ENCODE measurements at places on chromosomes 7 and 10. TPM values are rescaled to one million over a fixed set of nuclear protein-coding genes. Genes with fewer than 3 reads are reported as not detected.

Gene HTR7
- total RNA-seq, result 15.3 TPM

Gene CFAP58
- 1.1 TPM for total RNA-seq

Gene ELMO1
- total RNA-seq, result not detected

Gene CYP3A4
- total RNA-seq, result not detected

Gene DGKI
- 1.4 TPM for total RNA-seq

Gene SUN1
- total RNA-seq, result 132 TPM

Gene MMRN2
- 1.5 TPM for total RNA-seq

Gene TAS2R5
- total RNA-seq, result 4.7 TPM

Gene IL6
- 22.0 TPM for total RNA-seq

DNA sequence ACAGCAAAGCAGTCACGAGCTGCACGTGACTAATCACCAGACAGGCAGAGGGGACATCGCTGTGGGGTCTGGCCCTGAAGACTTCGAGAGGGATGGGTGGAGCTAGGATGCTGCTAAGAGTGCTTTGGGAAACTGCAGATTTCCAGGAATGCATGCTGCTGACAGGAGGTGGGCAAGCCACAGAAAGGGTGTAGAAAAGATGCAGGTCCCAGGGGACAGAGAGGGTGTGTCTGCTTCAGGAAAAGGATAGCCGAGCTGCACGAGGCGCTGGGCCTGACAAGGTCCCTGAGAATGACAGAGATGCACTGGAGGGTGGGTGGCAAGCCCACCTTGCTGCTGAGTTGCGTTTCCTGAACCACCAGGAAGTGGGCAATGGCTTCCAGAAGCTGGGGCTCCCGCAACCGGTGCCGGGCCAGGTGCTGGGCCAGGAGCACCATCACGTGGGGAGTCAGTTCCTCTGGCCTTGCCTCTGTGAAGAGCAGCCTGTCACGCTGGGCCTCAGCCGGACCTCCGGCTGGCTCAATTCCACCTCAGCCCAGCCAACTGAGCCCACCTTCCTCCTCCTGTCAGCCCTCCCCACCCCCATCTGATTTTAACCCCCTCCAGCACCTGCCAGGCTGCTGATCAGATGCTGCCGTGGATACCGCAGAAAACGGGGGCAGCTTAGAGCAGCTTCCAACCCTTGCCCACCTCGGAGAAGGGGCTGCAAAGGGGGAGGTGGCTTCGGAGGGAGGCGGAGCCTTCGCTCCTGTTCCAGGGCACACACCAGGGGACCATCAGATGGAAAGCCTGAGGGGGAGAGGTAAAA, 2.2 kb downstream of the FASTK start:
- no peak for DNase-seq

DNA sequence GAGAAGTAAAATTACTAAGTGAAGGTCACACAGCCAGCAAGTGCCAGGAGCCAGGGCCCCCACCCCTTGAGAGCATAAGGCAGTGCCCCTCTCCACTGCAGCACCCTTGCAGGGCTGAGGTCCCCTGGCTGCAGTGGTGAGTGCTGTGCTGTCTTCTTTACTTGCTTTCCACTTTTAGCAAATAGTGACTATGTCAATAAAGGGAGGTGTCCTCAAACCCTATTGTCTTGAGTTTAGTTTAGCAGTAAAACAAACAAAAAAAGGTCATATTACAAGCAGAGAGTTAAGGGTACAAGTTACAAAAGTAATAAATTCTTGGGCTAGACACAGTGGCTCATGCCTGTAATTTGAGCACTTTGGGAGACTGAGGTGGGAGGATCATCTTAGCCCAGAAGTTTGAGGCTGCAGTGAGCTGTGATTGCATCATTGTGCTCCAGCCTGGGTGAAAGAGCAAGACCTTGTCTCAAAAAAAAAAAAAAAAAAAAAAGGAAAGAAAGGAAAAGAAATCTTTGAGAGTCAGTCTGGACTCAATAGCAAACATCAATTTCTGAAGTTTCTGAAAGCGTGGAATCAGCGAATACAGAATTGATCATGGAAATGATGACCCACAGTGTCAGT, 39.0 kb upstream of the KIF5B start:
- DNase-seq, result peak; percentile 56

DNA sequence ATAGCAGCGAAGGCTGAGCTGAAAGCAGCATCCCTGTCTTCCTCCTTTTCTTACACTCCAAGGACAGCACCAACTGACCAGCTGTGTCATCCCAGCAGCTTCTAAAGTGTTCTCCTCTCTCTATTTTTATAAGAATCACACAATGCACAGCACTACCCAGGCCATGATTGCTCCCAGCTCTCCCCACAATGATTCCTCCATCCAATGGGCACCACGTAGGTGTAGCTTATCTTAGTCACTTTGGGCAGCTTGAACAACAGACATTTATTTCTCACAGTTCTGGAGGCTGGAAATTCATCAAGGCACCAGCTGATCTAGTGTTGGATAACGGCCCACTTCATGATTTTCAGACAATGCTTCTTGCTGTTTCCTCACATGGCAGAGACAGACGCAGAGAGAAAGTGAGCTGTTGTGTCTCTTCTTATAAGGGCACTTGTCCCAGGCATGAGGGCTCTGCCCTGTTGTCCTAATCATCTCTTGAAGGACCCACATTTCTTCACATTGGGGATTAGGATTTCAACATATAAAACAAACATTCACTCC, 92.0 kb upstream of the CDC14C start:
- no peak for DNase-seq

- DNase-seq, result no peak
Observed at GRCh38 chr7:96052289-96052688, 269.6 kb downstream of the SLC25A13 start.

DNA sequence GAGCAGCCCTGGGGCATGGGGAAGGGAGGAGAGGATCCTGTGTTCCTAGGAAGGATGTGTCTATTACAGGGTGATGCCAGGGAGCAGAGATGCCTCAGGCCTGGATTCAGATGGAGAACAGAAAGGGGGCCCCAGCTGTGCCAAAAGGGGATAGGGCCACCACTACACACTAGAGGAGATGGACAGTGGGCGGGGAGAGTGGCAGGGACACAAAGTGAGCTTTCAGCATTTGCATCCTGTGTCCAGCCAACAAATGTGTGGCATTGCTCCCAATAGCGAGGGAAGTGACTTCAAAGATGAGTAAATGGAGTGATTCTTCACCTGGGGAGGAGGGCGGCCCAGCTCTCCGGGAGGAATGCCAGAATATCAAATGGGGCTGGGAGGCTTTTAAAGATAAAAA, 64.9 kb upstream of the WAPL start:
- DNase-seq, result no peak

- DNase-seq, result no peak
Observed at GRCh38 chr10:9390516-9390915, 1336.0 kb downstream of the GATA3 start.

DNA sequence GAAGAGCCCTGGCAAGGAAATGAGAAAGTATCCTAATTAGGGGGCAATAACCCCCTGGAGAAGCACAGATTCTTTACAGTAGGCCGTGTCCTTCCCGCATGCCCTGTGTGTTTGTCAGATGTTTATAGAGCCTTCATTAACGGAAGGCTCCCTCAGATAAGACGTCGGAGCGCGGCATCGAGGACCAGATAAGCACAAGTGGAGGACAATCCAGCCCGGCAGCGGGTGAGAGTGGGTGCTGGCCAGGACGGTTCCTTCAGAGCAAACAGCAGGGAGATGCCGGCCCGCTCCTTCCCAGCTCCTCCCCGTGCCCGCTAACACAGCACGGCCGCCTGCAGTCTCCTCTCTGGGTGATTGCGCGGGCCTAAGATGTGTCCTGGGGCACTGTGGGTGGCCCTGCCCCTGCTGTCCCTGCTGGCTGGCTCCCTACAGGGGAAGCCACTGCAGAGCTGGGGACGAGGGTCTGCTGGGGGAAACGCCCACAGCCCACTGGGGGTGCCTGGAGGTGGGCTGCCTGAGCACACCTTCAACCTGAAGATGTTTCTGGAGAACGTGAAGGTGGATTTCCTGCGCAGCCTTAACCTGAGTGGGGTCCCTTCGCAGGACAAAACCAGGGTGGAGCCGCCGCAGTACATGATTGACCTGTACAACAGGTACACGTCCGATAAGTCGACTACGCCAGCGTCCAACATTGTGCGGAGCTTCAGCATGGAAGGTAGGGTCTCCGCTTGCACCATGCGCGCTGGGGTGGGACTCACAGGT, at the start of gene GDF2:
Gene GDF2, plus strand, starts transcription at position 155 of the 762 bp plus-strand sequence. Its CDS starts 215 bp downstream, at position 370.
- DNase-seq, result no peak

GRCh38 chr10:103086261-103086660, 106.8 kb downstream of the NT5C2 start:
- DNase-seq, result no peak

DNA sequence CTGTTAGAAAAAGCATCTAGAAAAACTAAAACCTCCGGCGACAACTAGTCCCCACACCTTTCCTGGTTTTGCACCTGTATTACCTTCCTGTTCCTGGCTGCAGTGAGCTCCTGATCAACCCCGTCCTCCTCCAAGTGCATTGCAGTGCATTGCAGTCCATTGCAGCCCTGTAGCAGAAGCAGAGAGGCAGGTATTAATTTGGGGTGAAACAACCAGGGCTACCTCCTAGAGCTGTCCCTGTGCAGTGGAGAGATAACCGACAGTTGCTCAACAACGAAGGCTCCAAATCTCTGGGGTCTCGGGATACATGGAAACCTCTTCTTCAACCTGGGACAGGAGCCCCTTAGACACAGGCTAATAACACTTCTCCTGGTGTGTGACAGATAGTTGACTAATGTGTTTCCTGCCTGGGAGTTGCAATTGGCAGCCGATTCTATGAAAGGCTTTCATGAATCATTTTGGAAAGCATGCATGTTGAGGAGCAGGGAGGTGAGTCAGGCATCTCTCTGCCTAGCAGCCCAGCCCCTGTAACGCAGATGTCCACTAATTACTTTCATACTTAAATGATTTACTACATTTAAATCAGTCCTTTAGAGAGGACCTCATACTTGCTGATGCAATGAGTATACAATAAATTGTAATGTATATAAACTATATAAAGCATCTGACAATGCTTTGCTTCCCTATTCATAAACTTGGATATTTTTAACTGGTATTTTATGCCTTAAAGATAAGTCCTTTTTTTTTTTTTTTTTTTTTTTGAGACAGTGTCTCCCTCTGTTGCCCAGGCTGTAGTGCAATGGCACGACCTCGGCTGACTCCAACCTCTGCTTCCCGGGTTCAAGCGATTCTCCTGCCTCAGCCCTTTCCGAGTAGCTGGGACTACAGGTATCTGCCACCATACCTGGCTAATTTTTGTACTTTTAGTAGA, 59.0 kb downstream of the PRR15 start:
- peak; percentile 95 for DNase-seq

DNA sequence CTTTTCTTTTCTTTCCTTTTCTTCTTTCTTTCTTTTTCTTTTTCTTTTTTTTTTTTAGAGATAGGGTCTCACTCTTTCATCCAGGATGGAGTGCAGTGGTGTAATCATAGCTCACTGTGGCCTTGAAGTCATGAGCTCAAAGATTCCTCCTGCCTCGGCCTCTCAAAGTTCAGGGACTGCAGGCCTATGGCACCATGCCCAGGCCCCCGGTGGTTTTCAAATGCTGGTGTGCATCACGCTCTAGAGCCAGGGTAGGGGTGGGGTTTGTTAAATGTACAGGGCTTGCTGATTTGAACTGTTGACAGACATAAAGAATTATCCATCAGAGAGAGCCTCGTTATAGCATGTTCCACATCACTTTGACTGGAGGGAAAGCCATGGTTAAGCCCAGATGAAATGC, 5.8 kb downstream of the MINDY4 start:
- no peak for DNase-seq

- no peak for DNase-seq
Observed at GRCh38 chr10:70343712-70344111, 38.7 kb downstream of the LRRC20 start.

GRCh38 chr7:71145906-71146901, 14.3 kb downstream of the GALNT17 start:
- DNase-seq, result no peak

DNA sequence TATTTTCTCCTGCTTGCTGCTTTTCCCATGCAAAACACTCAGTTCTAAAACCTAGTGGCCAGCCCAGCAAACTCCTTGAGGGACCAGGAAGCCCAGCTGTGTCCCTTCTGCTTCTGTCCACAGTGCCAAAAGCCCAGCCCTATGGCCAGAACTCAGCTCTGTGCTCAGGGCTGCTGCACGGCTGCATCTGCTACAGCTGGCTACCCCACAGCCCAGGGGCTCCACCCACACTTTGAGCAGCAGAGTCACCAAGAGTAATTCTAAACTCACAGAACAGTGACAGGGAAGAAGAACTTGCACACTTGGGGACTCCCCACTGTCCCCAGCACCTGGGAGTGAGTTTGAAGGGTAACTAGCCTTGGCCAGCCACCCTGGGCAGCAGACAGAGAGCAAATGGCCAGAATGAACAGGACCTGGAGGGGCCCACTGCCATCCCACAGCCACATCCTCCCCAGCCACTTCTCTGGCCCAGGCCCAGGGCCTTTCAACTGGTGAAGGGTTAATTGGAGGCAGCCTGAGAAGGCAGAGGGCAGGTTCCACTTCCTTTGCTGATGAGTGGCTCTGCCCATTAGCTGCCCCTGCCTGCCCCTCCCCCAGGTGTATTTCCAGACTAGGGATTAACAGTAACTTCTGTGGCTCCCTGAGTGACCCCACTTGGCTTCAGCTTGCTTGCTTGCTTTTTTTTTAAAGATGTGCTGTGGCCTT, 28.1 kb upstream of the TRIM8 start:
- no peak for DNase-seq

DNA sequence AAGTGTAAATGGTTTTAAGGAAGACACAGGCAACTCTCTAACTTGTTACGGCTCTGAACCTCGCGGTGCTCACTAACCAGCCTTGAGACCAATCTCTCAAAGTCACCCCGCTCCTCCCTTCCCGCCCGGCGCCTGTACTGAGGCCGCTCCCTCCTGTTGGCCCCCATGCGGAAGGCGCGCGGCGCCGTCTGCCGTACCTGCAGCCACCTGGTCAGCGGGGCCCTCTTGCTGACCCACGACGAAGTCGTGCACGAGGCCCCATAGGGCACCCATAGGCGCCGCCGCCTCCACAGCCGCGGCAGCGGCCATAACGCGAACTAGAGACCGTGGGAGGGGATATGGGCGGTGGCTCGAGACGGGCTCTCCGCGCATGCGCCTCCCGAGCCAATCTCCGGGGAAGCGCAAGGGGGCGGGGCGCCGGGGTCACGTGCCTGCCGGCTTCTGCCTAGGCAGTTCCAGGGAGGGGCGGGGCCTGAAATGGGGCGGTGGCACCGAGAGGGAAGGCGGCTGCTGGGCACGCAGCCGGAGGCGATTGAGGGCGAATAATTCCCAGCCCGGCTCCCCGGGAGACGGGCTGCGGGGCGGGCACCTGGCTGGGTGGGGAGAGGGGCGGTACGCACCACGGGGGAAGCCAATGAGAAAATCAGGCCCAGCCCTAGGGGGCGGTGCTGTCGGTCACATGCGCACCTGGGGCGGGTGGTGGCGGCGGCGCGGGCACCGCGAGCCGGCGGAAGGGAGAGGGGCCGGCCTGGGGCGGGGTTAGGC, at the start of gene MMS19:
Gene MMS19, minus strand, starts transcription at position 347 of the 765 bp plus-strand sequence. Its CDS starts 38 bp downstream, at position 309.
- DNase-seq, result peak; percentile 98

DNA sequence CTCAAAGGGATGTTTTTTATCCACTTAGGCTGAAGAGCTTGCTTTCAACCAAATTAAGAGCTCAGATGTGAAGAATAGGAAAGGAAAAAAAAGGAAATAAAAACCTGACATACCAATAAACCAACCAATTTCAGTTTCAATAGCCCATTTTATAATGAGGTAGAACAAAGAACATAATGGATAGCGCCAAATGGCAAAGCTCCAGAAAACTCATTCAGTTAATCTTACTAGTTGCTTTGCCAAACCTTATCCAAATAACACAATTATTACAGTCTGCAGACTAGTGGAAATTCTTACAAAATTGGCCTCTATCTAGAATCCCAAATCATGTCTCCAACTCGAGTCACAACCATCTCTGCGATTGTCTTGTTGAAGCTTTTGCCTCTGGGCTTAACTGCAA, 337.0 kb downstream of the CRPPA start:
- peak; percentile 49 for DNase-seq

Data from MCF 10A (cell line).